Myocyte (in vitro differentiated cells): ENCODE measurements at places on chromosomes 6 and 20. TPM values are rescaled to one million over a fixed set of nuclear protein-coding genes. Genes with fewer than 3 reads are reported as not detected.

HAO1 gene
- total RNA-seq, result not detected in 2 replicates

- peak; percentile 39 for DNase-seq
These were observed 62.5 kb upstream of the PTGIS start for GRCh38 chr20:49630396-49630951.

CASP8AP2 gene
- 11.1 and 12.4 TPM in 2 replicates for total RNA-seq

GRCh38 chr20:24425523-24426135, 43.8 kb upstream of the SYNDIG1 start:
- DNase-seq, result no peak

- DNase-seq, result no peak
These were observed 135.7 kb downstream of the SYNDIG1 start for GRCh38 chr20:24604966-24605665.

NRN1 gene
- 60.1 and 79.4 TPM in 2 replicates for total RNA-seq

SYCP2 gene
- 0.57 and 0.78 TPM in 2 replicates for total RNA-seq

DNA sequence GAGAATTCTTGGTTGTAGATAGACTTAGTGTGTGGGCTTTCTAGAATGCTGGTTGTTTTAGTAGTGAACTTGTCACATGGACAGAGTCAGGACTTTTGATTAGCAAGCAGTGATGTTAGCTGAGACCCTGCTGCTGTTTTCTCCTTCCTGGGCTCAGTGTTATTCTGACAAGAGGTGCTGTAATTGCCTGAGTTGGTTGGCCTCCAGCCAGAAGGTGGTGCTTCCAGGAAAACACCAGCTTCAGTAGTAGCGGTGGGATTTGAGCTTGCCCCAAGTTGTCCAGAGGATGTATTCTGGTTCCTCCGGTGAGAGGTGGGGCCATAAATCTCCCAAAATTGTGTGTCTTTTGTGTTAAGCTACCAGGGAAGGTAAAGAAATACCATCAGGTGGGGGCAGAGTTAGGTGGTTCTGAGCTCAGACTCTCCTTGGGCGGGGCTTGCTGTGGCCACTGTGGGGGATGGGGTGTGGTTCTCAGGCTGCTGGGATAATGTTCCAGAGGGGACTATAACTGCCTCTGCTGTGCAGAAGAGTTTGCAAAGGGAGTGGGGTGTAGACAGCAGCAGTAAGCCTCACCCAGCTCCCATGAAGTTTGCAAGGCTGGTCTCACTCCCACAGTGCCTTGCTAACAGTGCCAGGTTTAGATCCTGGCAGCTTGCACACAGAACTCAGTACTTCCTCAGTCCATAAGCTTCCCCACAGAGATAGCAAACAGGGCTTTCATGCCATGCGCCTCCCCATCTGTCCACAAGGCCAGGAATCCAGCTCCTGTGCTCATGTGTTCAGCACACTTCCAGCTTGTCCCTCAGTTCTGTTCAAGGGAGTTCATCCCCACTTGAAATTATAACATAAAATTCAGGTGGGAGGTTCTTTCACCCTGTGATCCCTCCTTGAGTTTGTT, 278.4 kb upstream of the PTCHD4 start:
- no peak for DNase-seq

ADAM33 gene
- 0.62 and 0.72 TPM in 2 replicates for total RNA-seq

GRCh38 chr6:37050045-37050853, 44.8 kb downstream of the FGD2 start:
- no peak for DNase-seq

GRCh38 chr6:14912226-14912625, 333.6 kb upstream of the JARID2 start:
- DNase-seq, result no peak

ZNF322 gene
- 24.8 and 25.8 TPM in 2 replicates for total RNA-seq

DNA sequence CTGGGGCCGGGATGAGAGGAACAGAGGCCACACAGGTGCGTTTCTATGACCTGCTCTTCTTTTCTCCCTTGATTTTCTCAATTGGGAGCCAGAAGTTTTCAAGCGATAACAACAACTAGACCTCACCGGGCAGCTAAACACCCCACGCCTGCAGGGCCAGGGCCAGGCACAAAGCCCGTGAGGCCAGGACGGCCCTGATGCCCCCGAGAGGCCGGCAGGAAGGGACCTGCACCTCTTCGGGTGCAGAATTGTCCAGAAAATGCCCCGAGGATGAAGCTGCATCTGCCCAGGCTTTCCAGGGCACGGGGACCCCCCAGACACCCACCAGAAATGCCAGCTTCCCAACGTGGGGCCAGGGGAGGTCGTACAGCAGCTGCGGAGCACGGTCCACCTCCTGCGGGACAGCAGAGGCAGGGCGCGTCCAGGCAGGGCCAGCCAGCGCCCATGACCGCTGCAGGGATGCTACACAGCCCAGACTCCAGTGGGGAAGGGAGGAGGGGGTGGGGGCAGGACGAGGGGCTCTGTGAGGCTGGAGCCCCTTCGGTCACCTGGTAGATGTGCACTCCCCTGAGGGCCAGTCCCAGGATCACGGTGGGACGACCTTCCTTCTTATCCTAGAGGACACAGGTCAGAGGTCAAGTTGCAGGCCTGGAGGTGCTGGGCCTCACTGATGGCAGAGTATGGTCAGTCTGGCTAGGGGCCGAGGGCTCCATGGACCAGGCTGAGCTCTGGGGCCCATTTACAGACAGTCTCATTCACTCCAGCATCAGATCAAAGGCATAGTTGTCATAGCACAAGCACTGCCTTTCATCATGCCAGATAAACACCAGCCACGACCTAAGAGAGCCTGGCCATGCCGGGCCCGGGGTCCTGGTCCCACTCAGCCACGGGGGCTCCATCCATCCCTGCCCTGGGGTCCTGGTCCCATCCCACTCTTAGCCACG, 16.4 kb downstream of the FRMD1 start:
- no peak for DNase-seq

PDE10A gene
- total RNA-seq, result 15.8 and 16.2 TPM in 2 replicates

GRCh38 chr6:54191461-54191860, 80.2 kb downstream of the MLIP start:
- peak; percentile 22 for DNase-seq

DNA sequence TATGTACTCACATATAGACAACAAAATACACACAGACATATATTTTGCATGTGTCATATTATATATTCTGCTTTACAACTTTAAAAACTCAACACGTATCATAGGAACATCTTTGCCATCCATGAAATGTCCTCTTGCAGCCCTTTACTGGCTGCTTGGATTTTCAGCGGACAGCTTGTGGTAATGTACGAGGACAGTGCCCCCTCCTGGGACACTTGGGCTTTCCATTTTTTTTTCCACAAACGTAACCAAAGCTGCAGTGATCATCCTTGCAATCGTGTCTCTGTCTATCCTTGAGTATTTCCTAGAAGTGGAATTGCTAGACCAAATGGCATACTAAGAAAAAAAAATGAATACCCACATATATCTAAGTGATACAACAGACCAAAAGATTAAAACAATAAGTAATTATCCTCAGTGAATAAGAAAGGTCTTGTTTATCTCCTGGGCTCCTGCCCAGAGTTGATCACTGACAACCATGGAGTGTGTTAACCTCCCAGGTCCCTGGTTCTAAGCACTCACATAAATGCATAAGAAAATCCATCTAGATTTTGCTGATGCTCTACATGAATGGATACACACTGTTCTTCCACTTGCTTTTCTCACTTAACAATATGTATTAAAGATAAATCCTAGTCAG, 18.1 kb downstream of the BPI start:
- peak; percentile 72 for DNase-seq

SLC22A7 gene
- total RNA-seq, result not detected in 2 replicates

- DNase-seq, result no peak
These were observed 488.3 kb downstream of the CDKAL1 start for GRCh38 chr6:21022343-21023107.

TGM2 gene
- total RNA-seq, result 1.0 and 2.6 TPM in 2 replicates

TTPAL gene
- total RNA-seq, result 4.8 and 7.2 TPM in 2 replicates

ASIP gene
- total RNA-seq, result not detected in 2 replicates

SEL1L2 gene
- total RNA-seq, result not detected in 2 replicates

OR2W1 gene
- total RNA-seq, result not detected in 2 replicates

DNA sequence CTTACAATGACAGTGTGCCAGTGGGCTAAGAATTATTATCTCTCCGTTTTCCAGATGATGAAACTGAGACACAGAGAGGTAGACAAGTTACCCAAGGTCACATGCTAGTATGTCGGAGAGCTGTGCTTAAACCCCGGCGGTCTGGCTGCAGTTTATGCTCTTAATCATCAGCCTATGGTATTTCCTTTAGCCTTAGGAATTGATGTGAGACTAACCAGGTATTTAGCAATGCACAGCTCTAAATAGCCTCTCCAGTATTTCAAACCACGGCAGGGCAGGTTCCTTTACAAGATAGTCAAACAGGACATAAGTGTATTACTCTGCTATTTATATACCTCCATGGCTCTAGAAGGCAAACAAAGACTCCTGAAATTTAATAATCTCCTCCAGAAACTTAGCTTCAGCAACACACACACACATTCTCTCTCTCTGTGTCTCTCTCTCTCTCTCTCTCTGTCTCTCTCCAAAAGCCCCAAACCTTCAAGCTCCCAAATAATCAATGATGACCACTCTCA, 142.0 kb upstream of the ZNF217 start:
- peak; percentile 59 for DNase-seq

DNA sequence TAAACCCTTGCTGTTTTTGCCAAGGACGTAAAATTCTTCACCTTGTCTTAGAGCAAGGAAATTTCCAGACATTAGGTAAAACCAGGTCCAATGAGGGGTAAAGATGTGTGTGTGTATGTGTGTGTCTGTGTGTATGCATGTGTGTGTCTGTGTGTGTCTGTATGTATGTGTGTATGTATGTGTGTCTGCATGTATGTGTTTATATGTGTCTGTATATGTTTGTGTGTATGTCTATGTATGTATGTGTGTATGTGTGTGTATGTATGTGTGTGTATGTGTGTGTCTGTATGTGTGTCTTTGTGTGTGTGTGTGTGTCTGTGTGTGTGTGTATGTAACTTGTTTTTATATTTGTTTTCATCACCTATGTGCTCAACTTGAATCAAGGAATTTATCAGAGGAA, 373.7 kb downstream of the TAF4 start:
- DNase-seq, result no peak

GRCh38 chr6:73712535-73713173, 16.7 kb downstream of the CD109 start:
- DNase-seq, result no peak

- DNase-seq, result peak; percentile 15
These were observed 73.2 kb downstream of the C6orf52 start for GRCh38 chr6:10621213-10621612.

DNA sequence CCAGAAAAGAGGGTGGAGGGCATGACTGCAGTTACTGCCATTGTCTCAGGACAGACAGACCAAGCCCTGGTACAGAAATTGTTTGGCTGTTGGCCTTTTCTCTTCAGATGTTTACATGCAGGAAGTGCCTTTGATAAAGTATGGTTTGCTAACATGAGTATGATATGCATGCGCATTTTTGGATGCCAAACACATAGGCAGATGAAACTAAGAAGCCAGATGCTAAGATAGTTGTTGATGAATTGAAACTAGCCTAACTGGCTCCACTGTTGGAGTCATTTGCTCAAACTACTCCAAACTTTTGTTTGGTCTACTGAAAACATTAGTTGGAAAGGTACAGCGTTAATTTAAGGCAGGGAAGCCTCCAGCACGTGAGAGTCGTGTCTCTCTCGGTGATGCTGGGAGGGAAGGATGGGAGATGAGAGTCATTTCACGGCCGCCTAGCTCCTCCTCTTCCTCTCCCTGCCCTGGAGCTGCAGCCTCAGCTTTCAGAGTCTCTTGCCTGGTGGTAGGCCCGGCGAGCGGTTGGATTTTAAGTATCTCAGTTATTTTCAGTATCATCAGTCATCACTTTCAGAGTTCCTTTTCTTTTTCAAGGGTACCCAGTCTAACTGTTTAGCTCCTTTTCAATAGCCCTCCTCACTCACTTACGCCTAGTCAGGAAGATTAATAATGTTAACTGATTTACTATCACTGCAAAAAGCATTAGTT, 29.7 kb downstream of the RREB1 start:
- DNase-seq, result peak; percentile 76

GRCh38 chr20:24111858-24112257, 123.3 kb upstream of the GGTLC1 start:
- DNase-seq, result no peak
